ENCODE measurements at places on chromosomes 13 and 19. TPM values are rescaled to one million over a fixed set of nuclear protein-coding genes. Genes with fewer than 3 reads are reported as not detected.

- no peak for DNase-seq
- H3K4me3 ChIP-seq: no peak overlapping the region
- H3K36me3 ChIP-seq: no peaks in the 10 kb centered on the region
- no peak overlapping the region for H3K27ac ChIP-seq
- H3K4me1 ChIP-seq: no peaks in the 10 kb centered on the region
- no peaks in the 10 kb centered on the region for H3K27me3 ChIP-seq
Measured at GRCh38 chr19:51749979-51750378, 1.7 kb downstream of the FPR1 start.

DNA sequence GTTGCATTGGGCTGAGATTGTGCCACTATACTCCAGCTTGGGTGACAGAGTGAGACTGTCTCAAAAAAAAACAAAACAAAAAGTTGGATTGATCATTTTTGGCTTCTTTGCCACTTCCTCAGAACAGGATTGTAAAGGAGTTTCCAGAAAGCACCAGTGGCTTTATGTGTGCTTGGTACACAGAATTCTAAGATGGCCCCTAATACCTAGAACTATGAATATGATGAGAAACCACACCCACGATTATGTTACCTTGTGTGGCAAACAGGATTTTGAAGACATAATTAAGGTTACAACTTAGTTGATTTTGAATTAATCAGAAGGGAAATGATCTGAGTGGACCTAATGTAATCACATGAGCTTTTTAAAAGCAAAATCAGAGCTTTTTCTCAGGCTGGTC, 26.5 kb downstream of the CEACAM1 start:
- H3K4me3 ChIP-seq: no peak overlapping the region
- no peaks in the 10 kb centered on the region for H3K27me3 ChIP-seq

- H3K4me3 ChIP-seq: no peak overlapping the region
- DNase-seq: no peak
- H3K4me1 ChIP-seq: peaks cover 57% of the 10 kb centered on the region
- no peaks in the 10 kb centered on the region for H3K27me3 ChIP-seq
Measured at GRCh38 chr19:16384688-16385087, 60.1 kb downstream of the KLF2 start.

Gene PAF1
- 46.9 TPM for total RNA-seq

Gene PLK5
- not detected for total RNA-seq

Gene CERS1
- total RNA-seq: not detected

Data from CD8-positive, alpha-beta memory T cell (primary cell).